ENCODE measurements at places on chromosomes 7 and 10. TPM values are rescaled to one million over a fixed set of nuclear protein-coding genes. Genes with fewer than 3 reads are reported as not detected.

Gene EBF3
- 1.9 TPM for polyA plus RNA-seq

DNA sequence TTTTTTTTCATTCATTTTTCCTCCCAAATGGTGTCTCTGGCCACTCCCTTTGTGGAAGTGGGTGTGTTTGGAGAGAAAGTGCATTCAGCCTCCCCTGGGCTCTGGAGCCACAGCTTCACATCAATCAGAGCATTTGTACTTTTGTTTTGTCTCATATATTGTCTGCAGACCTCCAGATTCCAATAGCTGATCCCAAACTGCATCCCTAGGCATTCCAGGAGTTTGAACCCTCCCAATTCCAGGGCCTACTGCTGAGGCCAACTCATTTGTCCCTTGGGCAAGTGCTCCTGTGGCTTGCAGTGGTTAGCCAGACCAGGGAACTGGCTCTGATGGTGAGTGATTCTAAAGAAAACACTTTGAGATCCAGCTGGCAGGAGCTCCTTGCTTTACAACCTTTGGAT lies 163.3 kb downstream of the IPMK start:
- no peak for DNase-seq

DNA sequence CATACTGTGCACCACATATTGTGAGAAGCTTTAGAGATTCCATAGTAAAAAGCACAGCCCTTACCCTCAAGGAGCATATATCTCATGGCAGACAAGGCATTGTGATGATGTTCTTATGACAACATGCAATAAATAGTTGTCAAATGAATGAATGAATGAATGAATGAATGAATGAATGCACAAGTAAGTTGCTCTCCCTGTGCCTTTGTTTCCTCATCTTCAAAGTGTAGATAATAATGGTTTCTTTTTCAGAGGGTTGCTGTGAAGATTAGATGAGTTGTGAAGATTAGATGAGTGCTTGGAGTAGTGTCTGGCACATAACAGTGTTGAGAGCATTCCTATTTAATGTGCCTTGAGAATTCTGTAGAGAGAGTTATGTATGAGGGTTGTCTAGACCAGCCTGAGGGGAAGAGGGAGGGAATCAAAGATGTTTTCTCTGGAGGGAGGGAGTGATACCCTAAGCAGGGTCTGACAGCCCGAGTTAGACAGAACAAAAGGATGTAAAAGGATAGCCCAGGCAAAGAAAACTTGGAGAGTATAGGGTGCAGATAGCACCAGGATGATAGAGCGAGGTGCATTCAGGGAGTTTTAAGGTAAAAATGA lies 217.2 kb downstream of the RELN start:
- DNase-seq: no peak

DNA sequence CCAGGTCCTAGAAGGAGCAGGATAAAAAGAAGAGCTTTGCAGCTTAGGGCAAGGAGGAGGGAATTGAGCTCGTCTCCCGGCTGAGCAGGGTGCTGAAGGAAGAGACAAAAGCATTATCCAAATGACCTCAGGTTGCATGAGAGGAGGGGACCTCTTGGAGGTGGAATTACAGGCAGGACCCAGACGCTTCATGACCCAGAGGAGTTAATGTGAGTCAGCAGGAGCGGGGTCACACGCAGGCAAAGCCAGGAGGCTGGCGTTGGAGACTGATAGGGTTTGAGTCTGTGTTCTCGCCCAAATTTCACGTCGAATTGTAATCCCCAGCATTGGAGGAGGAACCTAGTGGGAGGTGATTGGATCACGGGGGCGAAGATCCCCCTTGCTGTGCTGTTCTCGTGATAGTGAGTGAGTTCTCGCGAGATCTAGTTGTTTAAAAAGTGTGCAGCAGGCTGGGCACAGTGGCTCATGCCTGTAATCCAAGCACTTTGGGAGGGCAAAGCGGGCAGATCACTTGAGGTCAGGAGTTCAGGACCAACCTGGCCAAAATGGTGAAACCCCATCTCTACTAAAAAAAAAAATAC lies 63.7 kb upstream of the AUTS2 start:
- no peak for DNase-seq

Gene ANKRD22
- 0.48 TPM for polyA plus RNA-seq

- DNase-seq: no peak
Measured at GRCh38 chr10:72308320-72308987, 34.7 kb downstream of the DDIT4 start.

DNA sequence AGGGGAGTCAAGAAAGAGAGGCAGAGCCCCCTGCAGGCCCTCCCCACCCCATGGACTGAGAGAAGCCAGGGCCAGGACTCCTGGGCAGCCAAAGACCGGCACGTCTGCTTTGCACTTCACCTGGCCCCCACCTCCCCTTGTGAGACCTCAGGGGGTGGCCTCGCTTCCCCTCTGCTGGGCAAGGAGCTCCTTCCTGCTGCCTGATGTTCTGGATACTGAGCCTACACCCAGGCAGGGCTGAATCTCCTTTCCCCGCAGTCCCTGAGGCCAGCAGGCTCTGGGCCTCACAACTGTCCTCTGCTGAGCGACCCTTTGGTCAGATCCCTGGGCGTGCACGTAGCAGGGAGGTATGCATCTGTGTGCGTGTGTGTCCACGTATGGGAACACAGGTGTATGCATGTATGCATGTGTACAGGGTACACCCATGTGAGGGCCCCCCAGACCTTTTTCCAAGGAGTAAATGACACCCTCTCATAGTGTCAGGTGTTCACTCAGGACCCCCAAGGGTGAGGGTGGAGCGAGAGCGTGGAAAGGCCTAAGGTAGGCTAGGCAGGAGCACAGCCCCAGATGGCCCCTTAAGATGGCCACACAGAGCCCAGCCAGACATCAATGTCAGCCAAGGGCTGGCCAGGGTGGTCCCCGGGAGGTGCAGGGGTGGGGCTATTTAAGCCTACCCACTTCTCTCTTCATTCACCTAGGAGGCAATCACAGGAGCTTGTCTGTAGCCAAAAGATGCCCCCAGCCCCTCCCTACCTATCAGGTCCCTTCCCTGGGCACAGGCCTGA lies 1.9 kb upstream of the RET start:
- DNase-seq: no peak

Gene C10orf62
- polyA plus RNA-seq: not detected

Gene CYP2E1
- polyA plus RNA-seq: 2.2 TPM

GRCh38 chr7:74481458-74482196 lies 27.9 kb downstream of the GTF2IRD1 start:
- DNase-seq: no peak
